CD8-positive, alpha-beta T cell (primary cell): ENCODE measurements at places on chromosomes 12 and 14.

GRCh38 chr14:99230208-99231151 lies 41.5 kb downstream of the BCL11B start:
- DNase-seq: peak; percentile 85

- no peak for DNase-seq
Observed at GRCh38 chr14:59870277-59871165, at the start of gene RTN1. TSS of gene RTN1 (minus strand) at chr14:59870776. CDS start at chr14:59870630, 146 bp downstream.

GRCh38 chr12:100279607-100280244 lies 12.7 kb downstream of the SCYL2 start:
- DNase-seq: no peak

DNA sequence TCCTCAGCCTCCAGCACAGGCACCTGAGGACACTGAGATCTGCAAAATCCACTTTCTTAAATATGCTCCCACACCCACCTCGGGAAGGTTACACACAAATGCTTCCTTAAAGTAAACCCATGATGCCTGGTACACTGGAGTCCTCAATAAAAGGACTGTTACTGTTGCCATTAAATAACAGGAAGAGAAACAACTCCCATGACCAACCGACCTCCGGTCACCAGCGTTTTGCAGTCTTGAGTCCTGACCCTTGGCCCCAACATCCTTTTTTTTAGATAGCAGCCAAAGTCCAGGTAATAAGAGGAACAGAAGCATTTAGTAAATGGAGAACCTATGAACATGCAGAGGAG lies 42.4 kb downstream of the ITPK1 start:
- DNase-seq: no peak

- peak; percentile 85 for DNase-seq
Observed at GRCh38 chr14:20662968-20663732, 21.2 kb upstream of the RNASE4 start.

DNA sequence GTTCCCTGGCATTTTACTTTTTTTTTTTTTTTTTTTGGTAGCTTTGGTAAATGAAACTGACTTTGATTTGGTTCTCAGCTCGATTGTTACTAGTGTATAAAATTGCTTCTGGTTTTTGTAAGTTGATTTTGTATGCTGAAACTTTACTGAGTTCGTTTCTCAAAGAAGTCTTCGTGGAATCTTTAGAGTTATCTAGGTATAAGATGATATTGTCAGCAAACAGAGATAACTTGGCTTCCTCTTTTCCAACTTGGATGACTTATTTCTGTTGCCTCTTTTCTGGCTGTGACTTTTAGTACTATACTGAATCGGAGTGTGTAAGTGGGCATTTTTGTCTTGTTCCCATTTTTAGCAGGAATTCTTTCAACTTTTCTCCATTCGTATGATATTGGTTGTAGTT lies 28.1 kb downstream of the USP15 start:
- no peak for DNase-seq

DNA sequence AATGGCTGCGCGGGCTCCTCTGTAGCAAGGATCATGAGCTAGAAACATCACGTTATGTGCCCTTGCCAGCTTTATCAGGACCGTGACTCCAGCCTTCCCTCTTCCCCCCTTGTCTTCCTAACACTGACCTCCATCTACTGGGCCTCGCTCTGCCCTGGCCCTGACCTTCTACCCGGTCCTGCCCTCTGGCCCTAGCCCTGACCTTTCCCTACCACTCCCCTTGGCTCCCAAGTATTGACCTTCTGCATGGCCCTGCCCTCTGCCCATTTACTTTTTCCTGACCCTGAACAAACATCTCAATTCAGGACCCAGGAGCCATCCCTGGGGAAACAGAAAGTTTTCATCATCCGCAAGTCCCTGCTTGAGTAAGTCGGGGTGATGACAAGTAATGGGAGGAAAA lies 2.0 kb downstream of the SOAT2 start:
- DNase-seq: no peak

DNA sequence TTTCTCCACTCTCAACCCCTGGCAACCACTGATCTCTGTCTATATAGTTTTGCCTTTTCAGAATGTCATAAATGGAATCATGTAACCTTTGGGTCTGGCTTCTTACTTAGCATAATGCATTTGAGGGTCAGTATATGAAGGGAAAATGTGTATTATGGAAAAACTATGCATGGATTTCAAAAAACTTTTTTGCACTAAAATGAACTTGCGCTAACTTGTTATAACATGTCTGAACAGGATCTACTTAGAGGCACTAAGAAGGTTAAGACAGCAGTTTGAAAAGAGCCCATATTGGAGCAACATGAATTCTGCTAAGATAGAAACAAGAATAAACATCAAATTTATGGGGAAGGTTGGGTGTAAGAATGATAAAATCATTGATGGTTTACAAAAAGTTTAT lies 29.1 kb downstream of the SLC39A9 start:
- DNase-seq: no peak

- no peak for DNase-seq
Observed at GRCh38 chr12:85765453-85765869, 70.7 kb downstream of the RASSF9 start.

GRCh38 chr12:48527891-48528670 lies 2.6 kb downstream of the OR8S1 start:
- no peak for DNase-seq

- DNase-seq: no peak
Observed at GRCh38 chr12:72141381-72141780, 130.8 kb upstream of the TRHDE start.

- no peak for DNase-seq
Observed at GRCh38 chr12:53737093-53737808, 10.0 kb upstream of the CALCOCO1 start.

DNA sequence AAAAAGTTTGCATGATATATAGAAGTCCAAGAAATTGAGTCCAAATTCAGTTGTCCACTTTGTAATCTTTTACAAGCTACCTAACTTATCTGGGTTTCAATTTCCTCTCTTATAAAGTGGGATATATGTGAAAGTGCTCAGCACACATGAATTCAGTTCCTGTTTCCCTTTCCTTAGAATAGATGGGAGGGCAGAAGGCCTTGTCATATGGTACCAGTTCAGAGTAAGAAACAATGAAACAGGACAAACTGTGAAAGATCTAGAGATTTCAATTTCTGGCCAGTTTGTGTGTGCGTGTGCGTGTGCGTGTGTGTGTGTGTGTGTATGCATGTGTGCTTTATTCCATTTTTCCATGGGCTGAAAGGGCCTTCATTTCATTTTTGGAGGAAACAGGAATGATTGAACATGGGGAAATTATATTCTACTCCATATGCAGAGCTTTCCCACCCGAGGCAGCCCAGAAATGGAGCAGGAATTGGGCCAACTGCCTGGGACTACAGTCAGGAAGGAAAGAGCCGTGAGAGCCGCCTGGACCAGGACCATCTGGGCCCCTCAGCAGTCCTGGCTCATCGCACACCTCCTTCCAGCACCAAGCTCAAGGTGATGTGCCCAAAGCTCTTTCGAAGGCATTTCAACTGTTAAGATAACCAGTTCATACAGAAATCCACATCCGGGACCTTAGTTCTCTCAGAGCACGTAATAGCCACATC lies 183.2 kb downstream of the EPS8 start:
- DNase-seq: no peak
